Neuronal stem cell (in vitro differentiated cells): ENCODE measurements at places on chromosomes 5 and 9.

GRCh38 chr9:69443178-69443577 lies 118.2 kb downstream of the ENTREP1 start:
- DNase-seq: no peak
- H3K4me1 ChIP-seq: peaks cover 5% of the 10 kb centered on the region
- no peaks in the 10 kb centered on the region for H3K27me3 ChIP-seq
- H3K27ac ChIP-seq: no peak overlapping the region
- H3K36me3 ChIP-seq: peaks cover 7% of the 10 kb centered on the region
- H3K4me3 ChIP-seq: no peak overlapping the region

DNA sequence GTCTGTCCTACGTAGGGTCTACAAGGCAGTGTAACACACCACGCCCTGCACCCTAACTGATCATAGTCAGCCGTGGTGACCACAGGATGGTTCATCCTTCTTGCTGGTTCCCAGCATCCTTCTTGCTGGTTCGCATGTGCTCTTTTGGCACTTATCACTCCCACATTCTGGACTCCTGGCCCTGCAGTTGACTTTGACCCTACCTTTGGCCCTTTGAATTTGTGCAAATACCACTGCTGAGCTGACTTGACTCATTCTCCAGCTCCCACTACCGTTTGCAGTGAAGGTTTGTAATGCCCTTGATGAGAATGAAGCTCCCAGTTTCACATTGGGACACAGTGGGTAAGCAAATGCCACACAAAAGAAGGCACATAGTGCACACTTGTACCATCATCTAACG lies 33.8 kb downstream of the PALM2AKAP2 start:
- no peak overlapping the region for H3K4me3 ChIP-seq
- no peak for DNase-seq
- H3K27me3 ChIP-seq: no peaks in the 10 kb centered on the region

DNA sequence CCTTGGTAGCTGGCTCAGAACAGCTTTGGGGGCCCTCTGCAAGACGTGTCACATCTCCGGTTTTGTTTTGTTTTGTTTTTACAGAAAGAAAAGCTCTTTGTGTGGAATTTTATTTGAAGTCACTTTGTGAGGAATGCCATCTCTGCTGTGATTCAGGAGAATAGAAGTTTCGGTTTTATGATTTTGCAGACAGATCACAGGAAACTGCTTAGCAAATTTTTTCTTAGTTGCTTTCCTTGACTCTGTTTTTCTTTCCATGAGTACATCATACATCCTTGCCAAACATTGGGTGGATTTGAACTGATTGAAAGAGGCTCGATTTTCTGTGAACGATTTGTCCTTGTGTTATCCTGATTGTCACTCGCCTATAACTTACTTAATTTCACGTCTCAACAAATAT lies 5.1 kb downstream of the SEMA5A start:
- no peak overlapping the region for H3K4me3 ChIP-seq
- no peaks in the 10 kb centered on the region for H3K36me3 ChIP-seq
- H3K4me1 ChIP-seq: no peaks in the 10 kb centered on the region
- H3K27me3 ChIP-seq: no peaks in the 10 kb centered on the region
- DNase-seq: no peak

DNA sequence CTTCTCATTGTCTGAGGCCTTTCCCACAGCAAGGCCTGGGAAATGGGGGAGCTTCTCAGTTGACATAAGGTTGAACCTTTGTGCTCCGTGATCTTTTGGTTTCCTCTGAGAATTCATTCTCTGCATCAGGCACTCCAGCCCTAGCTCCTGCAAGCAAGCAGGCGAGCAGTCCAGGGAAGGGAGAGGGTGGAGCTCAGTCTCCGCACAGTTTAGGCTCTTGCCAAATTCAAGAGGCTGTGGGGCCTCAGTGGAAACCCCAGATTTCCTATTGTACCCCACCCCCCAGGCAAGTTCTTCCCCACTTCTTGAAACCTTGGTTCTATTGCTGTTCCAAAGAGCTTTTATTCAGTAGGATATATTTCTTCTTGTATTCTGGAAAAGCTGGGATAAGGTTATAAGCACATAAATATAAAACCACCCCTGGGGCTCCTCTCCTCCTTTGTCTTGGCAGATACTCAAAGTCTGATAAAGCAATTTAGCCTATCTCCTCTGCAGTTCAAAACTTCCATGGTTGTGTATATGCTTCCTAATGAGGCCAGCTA lies 147.2 kb downstream of the PDZD2 start:
- H3K4me1 ChIP-seq: no peaks in the 10 kb centered on the region
- no peaks in the 10 kb centered on the region for H3K36me3 ChIP-seq
- H3K27ac ChIP-seq: no peak overlapping the region
- no peak overlapping the region for H3K4me3 ChIP-seq
- H3K27me3 ChIP-seq: no peaks in the 10 kb centered on the region
- no peak for DNase-seq

DNA sequence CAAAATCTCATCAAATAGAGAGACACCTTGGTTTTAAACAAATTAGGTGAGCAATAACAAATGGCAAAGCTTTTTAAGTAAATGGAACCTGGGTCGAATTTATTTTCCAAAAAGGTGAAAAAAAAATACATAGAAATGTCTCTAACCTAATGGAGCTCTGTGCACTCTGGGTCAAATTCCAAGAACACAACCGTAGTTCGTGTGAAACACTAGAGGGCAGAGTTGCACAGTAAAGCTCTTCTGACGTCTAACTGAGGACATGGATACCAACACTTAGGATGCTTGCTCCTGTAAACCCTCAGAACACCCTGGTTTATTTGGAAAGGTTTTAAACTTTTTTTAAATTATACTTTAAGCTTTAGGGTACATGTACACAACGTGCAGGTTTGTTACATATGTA lies 18.9 kb downstream of the MARCHF11 start:
- H3K4me1 ChIP-seq: no peaks in the 10 kb centered on the region
- no peaks in the 10 kb centered on the region for H3K27me3 ChIP-seq
- DNase-seq: peak; percentile 37
- H3K36me3 ChIP-seq: no peaks in the 10 kb centered on the region
- no peak overlapping the region for H3K4me3 ChIP-seq
- no peak overlapping the region for H3K27ac ChIP-seq

DNA sequence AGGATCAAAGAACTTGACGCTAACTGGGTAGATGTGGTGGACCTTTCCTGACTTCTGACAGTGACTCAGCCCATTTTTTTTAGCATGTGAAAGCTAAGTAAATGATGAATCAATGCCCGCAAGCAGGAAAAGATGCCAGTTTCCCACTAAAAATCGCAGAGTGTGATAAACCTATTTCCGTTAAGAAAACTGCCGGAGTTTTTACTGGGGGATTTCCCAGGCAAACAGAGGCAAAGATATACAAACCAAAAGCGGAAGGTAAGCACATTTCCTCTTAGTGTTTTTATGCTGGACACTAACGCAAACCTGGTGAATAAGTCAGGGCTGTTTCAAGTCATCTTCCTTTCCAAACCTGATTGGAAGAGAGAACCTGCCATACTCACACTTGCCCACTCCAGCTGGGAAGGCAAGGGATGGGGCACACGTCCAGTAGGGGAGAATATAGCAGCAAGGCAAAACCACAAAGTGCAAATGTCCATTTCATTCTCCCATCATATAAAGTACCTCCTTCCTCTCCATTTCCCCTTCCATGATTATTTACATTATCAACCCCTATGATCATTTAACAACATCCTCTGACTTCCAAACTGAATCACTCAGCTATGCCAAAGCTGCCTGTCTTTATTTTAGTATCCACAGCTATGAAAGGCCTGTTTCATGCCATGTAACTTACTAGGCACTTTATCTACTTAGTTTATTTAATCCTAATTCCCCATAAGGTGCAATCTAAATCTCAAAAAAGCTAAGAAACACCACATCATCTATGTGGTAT lies 349.7 kb upstream of the RFX3 start:
- H3K27ac ChIP-seq: no peak overlapping the region
- no peaks in the 10 kb centered on the region for H3K27me3 ChIP-seq
- H3K4me1 ChIP-seq: no peaks in the 10 kb centered on the region
- no peaks in the 10 kb centered on the region for H3K36me3 ChIP-seq

GRCh38 chr9:91778031-91778430 lies 172.0 kb downstream of the ROR2 start:
- no peak for DNase-seq
- H3K4me1 ChIP-seq: peaks cover 11% of the 10 kb centered on the region
- no peak overlapping the region for H3K27ac ChIP-seq
- H3K27me3 ChIP-seq: no peaks in the 10 kb centered on the region
- H3K36me3 ChIP-seq: no peaks in the 10 kb centered on the region
- H3K4me3 ChIP-seq: no peak overlapping the region

- H3K27me3 ChIP-seq: no peaks in the 10 kb centered on the region
- no peaks in the 10 kb centered on the region for H3K36me3 ChIP-seq
- H3K4me3 ChIP-seq: no peak overlapping the region
- peak; percentile 9 for DNase-seq
- no peaks in the 10 kb centered on the region for H3K4me1 ChIP-seq
Measured at GRCh38 chr5:83281658-83282057, 189.9 kb upstream of the VCAN start.

DNA sequence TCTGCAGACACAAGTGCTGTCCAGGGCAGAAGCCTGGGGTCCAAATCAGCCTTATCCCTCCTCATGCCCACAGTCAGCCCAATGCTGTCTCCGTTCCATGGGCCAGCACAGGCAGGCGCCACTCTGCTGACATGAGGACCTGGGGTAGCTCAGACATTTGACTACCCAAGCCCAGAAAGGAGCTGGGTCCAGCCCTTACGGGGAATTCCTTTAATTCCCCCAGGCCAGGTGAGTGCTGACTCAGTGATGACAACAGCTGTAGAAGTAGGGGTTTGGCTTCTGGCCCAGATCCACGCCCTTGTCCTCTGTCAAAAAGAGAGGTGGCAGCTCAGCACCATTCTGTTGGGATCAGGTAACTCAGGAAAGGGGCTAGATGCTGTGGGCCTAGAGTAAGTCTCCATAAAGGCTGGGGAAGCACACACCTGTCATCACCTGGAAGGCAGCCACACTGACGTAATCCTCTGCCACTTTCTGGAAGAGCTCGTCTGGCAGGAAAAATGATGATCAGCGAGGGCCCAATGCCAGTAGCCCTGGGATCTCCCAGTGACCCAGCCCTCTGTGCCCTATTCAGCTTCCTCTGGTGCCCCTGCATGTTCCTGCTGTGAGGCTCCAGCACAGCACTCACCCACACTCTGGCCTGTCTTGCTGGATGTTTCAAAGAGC lies 1.9 kb downstream of the RAB24 start:
- H3K4me1 ChIP-seq: peaks cover 14% of the 10 kb centered on the region
- DNase-seq: no peak
- peaks cover 43% of the 10 kb centered on the region for H3K36me3 ChIP-seq
- peaks cover 6% of the 10 kb centered on the region for H3K27me3 ChIP-seq
- H3K4me3 ChIP-seq: peak overlapping the region; percentile 100

GRCh38 chr5:134906811-134907210 lies 1.9 kb downstream of the PCBD2 start:
- H3K27ac ChIP-seq: no peak overlapping the region
- H3K4me1 ChIP-seq: peaks cover 2% of the 10 kb centered on the region
- H3K36me3 ChIP-seq: peaks cover 38% of the 10 kb centered on the region
- no peak overlapping the region for H3K4me3 ChIP-seq
- no peak for DNase-seq

DNA sequence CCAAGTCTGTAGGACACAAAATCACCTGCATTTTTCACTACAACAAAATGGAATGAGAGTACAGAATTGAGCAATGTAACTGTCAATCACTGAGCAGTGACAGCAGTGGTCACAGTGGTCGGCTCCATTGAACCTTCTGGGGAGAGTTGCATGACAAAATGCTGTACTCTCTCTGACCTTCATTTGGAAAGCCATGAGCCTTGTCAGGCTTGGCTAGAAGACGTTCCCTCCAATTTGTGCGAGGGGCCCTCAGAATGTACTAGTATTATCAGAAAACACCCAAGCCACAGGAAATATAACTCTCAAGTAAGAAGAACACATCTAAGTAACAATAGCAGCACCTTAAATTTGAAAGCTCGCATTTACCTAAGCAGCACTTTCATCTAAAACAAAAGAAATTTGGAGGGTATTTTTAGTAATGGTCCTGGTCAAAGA lies 425.6 kb upstream of the MEF2C start:
- H3K4me1 ChIP-seq: peaks cover 4% of the 10 kb centered on the region
- H3K36me3 ChIP-seq: no peaks in the 10 kb centered on the region
- no peak for DNase-seq
- no peaks in the 10 kb centered on the region for H3K27me3 ChIP-seq
- no peak overlapping the region for H3K27ac ChIP-seq

GRCh38 chr5:95285409-95285755 lies 488 bp upstream of the MCTP1 start:
- peak overlapping the region; percentile 46 for H3K4me3 ChIP-seq
- H3K27me3 ChIP-seq: no peaks in the 10 kb centered on the region
- DNase-seq: peak; percentile 31
- no peak overlapping the region for H3K27ac ChIP-seq
- H3K36me3 ChIP-seq: no peaks in the 10 kb centered on the region

GRCh38 chr5:114418176-114419066 lies 56.6 kb downstream of the KCNN2 start:
- H3K36me3 ChIP-seq: no peaks in the 10 kb centered on the region
- no peak for DNase-seq
- H3K4me3 ChIP-seq: no peak overlapping the region
- no peak overlapping the region for H3K27ac ChIP-seq

DNA sequence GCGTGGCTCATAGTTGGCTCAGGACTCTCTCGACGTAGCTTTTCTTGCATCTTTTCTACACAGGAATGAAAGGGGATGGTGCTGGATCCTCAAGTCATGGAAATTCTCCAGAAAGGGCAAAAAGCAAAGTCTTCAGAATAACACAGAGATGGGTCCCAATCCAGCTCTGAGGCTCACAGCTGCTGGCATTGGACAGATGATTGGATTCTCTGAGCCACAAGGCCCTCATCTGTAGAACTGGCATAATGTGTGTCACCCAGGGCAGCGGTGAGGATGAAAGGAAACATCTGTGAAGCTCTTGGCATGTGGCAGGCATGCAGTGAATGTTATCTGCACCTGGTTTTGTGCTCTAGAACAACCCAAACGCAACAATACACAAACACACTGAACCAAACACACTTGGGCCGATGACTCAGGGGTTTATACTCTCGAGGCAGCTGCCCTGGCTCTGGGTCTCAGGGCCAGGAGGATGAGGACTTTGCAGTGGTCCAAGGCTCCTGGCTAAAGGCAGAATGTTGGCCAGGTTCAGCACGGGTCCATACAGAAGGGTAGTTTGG lies 64.0 kb upstream of the UBTD2 start:
- peaks cover 49% of the 10 kb centered on the region for H3K36me3 ChIP-seq
- H3K4me3 ChIP-seq: no peak overlapping the region
- no peaks in the 10 kb centered on the region for H3K4me1 ChIP-seq
- DNase-seq: no peak
- no peak overlapping the region for H3K27ac ChIP-seq

- DNase-seq: no peak
- H3K27ac ChIP-seq: no peak overlapping the region
- H3K4me1 ChIP-seq: no peaks in the 10 kb centered on the region
- H3K27me3 ChIP-seq: no peaks in the 10 kb centered on the region
Measured at GRCh38 chr9:118088090-118088489, 383.9 kb downstream of the TLR4 start.

- H3K4me3 ChIP-seq: no peak overlapping the region
- no peak overlapping the region for H3K27ac ChIP-seq
- DNase-seq: no peak
- H3K4me1 ChIP-seq: peaks cover 16% of the 10 kb centered on the region
- no peaks in the 10 kb centered on the region for H3K27me3 ChIP-seq
- H3K36me3 ChIP-seq: no peaks in the 10 kb centered on the region
Measured at GRCh38 chr9:126336736-126337325, 10.2 kb downstream of the MVB12B start.

- H3K4me1 ChIP-seq: no peaks in the 10 kb centered on the region
- H3K27ac ChIP-seq: no peak overlapping the region
- DNase-seq: no peak
- H3K36me3 ChIP-seq: no peaks in the 10 kb centered on the region
- H3K27me3 ChIP-seq: no peaks in the 10 kb centered on the region
- H3K4me3 ChIP-seq: no peak overlapping the region
Measured at GRCh38 chr9:13020146-13021040, 245.6 kb downstream of the LURAP1L start.

GRCh38 chr5:110951373-110951791 lies 120.1 kb upstream of the TSLP start:
- no peak overlapping the region for H3K4me3 ChIP-seq
- no peaks in the 10 kb centered on the region for H3K4me1 ChIP-seq
- H3K27ac ChIP-seq: no peak overlapping the region
